Stimulated activated CD4-positive, alpha-beta T cell treated with anti-CD3 and anti-CD28 coated beads, Interleukin-1b, Interleukin-23, amount 100 ng/mL, for 48 hours (primary cell): ENCODE measurements at places on chromosomes 5 and 9.

DNA sequence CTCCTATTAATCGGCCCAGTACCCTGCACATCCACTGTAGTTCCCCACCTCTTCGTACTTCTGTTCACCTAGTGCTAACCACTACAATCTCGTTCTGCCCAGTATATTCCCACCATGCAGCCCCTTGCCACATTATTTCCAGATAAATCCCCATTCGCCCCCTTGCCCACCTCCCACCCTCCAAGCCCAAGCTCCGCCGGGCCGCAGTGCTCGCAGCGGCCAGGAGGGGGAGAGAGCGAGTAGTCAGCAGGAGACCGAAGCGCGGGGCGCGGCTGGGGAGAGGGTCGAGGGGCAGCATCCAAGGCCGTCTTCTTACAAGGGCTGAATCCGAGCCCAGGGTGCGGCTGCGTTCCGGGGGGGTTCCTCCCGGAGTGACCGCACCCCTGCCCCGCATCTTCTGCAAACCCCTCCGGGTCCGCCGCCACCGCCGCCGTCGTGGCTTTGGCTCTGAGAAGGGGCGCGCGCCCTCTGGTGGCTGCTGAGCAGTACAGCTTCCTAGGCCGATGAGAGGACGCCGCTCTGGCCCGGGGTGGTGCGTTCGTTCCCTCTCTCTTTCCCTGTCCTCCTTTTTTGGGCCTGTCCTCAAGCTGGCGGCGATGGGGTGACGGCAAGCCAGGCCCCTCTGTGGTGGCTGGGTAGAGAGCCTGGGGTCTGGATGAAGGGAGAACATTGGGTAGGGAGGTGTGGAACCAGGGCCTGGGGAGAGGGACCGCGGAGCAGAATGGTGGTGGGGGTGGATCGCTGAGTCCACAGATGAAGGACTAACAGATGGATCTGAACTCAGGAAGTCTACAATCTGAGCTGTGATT lies 30.0 kb upstream of the PSD2 start:
- peak; percentile 77 for DNase-seq

- no peak for DNase-seq
Observed at GRCh38 chr9:129441852-129442251, 179.0 kb downstream of the C9orf50 start.

- no peak for DNase-seq
Observed at GRCh38 chr5:11234501-11234911, 473.5 kb upstream of the DAP start.

DNA sequence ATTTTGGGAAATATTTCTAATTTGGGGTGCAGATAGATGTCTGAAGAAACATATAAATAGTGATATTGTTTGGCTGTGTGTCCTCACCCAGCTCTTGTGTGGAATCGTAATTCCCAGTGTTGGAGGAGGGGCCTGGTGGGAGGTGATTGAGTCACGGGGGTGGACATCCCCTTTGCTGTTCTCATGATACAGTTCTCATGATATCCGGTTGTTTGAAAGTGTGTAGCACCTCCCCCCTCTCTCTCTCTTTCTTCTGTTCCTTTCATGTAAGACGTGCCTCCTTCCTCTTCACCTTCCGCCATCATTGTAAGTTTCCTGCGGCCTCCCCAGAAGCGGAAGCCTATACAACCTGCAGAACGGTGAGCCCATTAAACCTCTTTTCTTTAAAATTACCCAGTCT lies 11.4 kb upstream of the ADAMTS16 start:
- DNase-seq, result no peak

DNA sequence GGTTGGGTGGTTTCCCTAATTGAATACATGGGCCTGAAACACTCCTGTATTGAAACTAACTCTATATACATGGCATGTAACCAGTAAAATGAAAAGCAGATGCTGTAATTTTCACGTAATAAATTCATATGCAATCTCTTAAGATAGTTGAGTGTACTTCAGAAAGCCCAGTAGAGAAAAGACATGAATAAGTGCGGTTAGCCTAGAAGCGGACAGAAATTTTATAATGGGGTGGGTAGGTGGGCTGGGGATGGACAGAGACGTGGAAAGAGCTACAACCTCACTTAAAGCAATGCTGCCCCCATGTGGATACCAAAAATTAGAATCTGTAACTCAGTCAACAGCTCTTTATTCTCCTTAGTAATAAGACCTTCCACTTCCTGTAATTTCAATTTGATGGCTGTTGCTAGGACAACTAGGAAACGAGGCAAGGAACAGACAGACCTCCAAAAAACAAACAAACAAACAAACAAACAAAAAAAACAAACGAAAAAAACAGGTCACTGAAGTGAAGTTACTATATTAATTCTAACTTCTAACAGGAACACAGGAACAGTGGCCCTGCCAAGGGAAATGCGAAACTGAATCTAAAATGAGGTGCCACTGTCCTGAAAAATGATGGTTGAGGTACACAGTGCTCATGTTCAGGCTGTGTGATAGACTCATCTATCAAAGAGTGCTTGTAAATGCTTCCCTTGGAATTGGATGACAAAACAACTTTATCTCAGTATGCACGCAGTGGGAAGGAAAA lies 103.4 kb upstream of the GNA14 start:
- DNase-seq, result no peak

DNA sequence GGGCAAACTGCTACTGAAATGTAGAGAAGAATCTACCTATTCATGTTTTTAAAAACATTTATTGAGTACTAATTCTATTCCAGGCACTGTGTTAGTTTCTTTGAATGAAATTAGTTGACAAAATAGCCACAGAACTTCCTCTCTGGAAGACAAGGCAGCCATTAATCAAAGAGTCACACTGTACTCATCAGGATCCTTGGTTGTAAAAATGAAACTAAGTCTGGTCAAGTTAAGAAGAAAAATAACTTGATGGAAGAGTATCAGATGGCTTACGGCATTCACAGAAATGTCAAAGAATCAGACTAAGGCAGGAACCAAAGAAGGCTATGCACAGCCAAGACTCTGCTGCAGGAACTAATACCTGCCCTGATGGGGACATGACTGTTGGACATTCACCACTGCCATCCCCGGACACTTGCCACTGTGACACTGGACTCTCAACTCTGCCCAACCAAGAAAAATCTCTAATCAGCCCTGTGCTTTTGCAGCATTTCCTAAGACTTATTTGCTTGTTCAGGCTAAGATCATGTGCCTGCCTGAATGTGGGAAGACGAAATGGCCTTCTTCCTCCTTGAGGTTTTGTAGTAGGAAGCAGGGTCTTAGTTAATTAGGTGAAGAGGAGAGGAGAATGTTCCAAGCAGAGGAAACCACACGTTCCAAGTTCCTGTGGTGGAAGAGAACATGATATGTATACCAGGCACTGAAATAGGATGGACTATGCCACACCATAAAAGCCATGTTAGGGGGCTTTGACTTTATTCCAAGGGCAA lies 23.3 kb upstream of the NDUFB6 start:
- no peak for DNase-seq

DNA sequence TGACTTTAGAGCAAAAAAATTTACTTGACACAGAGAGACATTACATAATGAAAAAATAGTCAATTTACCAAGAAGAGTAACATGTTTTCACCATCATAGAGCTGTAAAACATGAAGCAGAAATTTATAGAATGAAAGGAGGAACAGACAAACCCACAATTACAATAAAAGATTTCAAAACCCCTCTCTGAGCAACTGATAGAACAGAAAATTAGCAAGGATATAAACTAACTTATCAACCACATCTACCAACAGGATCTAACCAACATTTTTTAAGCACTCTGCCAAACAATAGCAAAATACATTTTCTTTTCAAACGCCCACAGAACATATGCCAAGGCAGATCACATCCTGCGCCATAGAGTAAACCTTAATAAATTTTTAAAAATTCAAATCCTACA lies 17.9 kb downstream of the SLCO4C1 start:
- DNase-seq, result no peak

DNA sequence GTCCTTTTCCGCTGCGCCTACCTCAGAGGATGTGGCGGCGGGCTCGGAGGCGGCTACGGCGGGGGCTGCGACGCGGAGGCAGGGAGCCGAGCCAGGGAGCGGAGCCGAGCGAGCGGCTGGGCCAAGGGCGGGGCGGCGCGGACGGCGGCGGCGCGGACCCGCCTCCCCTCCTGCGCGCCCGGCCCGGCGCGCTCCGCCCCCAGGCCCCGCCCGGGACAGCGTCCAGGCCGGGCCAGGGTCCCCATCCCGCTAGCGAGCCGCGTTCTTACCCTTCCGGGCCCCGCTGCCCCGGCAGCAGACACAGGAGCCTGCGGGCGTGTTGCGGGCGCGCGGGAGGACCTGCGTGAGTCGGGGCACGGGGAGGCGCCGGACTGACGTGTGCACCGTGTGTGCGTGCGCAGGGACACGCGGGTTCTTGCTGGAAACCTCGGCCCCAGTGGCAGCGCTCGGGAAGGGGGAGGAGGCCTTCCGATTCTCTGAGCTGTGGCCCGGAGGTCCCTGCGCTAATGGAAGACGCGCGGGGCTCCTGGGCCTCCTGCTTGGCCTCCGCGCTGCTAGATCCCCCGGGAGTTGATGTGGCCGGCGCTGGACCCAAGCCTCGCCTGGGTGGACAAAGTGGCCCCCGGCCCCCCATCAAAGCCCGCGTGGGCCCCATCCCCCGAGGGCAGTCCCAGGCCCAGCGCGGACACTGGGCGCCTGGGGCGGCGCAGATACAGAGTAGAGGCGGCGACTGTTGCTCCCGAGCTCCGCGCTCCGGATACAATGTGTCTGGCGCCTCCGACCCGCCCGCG lies at the start of gene VDAC1:
Gene VDAC1, minus strand, starts transcription at position 350 of the 791 bp plus-strand sequence. CDS start 11,963 bp downstream, outside the sequence.
- peak; percentile 85 for DNase-seq

GRCh38 chr9:105376893-105377292 lies 70.9 kb upstream of the FSD1L start:
- no peak for DNase-seq

DNA sequence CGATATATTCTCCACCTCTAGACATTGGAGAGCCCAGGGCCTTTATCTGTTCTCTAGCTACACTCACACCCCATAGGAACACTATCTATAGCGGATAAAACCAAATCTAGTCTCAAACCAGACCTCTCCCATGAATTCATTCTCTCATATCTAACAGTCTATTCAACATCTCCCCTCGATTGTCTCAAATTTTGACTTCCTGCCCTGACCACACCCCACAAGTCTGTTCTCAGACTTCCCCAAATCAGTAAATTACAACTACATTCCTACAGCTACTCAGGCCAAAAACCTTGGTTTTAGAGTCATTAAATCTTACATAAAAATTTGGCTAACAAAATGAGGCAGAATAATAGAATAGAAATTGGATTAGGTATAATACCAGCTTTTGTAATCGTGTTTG lies 12.5 kb upstream of the SLC1A3 start:
- DNase-seq, result no peak

DNA sequence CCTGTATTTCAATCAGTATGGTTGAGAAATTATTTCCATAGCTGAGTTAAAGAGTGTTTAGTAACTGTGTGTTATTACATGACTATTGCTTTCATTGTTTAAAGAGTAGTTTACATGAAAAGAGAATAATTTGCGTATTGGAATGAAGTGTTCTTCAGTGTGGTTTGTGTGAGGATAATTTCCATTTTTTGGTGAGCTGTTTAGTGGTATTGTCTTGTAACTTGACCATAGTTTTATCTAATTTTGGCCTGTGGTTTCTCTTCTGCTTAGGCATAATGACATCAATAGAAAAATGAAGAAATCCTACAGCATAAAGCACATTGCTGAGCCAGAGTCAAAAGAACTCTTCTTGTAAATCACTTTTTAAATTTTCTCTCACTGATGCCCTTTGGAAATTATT lies 151.2 kb downstream of the SNCAIP start:
- DNase-seq, result no peak

DNA sequence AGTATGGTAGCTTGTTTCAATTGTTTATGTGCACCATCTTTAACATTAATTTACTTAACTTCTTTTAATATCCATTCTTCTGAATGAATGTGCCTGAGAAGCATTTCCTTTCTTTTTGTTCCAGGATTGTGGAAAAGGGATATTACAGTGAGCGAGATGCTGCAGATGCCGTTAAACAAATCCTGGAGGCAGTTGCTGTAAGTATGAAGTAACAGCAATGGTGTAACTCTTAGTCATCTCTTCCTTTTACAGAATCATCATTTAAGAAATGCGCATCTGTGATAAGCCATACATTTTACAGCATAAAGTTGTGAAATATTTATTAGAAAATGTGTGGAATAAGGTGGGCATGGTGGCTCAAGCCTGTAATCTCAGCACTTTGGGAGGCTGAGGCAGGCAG lies 117.7 kb downstream of the STARD4 start:
- no peak for DNase-seq

GRCh38 chr9:134283692-134284265 lies 42.5 kb upstream of the RXRA start:
- no peak for DNase-seq

GRCh38 chr5:43042626-43043399 lies 2.7 kb upstream of the ANXA2R start:
- peak; percentile 76 for DNase-seq

DNA sequence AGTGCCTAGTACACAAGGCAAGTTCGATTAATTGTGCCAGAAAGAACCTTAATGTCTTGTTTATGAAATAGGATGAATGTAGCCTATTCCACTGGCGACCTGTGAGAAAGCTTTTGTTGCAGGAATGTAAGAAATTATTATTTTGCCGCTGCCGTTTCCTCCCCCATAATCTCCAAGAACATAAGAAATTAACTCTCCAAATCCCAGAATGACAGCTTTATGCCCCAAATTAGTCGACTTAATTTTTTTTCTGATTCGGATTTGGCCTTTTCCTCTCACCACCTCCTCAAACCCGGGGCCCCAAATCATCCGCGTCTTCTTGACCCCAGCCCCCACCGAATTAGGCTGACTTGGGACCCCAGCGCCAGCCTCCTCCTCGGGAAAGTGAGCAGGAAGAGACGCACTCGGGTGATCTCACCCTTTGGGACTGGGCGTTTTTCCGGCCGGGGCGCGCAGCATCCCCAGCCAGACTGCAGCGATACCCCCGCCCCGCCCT lies 682 bp upstream of the SPTAN1 start:
- no peak for DNase-seq

- DNase-seq, result no peak
Observed at GRCh38 chr5:179610903-179611265, 12.6 kb downstream of the HNRNPH1 start.

GRCh38 chr5:104171958-104172690 lies 609.5 kb upstream of the NUDT12 start:
- DNase-seq, result no peak

- DNase-seq, result no peak
Observed at GRCh38 chr5:94314460-94315131, 303.8 kb downstream of the KIAA0825 start.
